Stimulated activated CD8-positive, alpha-beta memory T cell treated with anti-CD3 and anti-CD28 coated beads, Interleukin-2, amount 100 ng/mL, for 1 hour (primary cell): ENCODE measurements at places on chromosomes 1 and 21.

DNA sequence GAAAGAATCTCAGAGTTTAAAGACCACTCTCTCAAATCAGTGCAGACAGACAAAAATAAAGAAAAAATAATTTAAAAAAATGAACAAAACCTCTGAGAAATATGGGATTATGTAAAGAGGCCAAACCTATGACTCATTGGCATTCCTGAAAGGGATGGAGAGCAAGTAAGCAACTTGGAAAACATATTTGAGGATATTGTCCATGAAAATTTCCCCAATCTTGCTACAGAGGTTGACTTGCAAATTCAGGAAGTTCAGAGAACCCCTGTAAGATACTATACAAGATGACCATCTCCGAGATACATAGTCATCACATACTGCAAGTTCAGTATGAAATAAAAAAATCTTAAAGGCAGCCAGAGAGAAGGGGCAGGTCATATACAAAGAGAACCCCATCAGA is 43.7 kb upstream of the IVNS1ABP start:
- no peak for DNase-seq

DNA sequence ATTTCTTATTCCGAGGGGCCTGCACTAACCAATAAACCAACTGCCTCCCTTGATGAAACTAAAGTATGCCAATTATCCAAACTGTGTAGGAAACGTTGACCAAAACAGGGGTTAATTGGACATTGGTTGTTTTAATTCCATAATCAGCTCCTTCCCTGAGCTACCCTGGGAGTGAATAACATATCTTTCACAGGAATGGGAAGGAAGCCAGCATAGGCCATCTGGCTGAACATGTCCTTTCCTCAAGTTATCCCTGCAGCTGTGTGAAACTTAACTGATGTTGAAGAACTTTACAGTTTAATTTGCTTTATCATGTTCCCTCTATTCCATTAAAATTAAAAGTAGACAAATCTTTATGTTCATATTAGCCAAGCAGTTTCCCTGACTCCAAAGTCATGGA is 75.4 kb downstream of the NRIP1 start:
- DNase-seq, result no peak

DNA sequence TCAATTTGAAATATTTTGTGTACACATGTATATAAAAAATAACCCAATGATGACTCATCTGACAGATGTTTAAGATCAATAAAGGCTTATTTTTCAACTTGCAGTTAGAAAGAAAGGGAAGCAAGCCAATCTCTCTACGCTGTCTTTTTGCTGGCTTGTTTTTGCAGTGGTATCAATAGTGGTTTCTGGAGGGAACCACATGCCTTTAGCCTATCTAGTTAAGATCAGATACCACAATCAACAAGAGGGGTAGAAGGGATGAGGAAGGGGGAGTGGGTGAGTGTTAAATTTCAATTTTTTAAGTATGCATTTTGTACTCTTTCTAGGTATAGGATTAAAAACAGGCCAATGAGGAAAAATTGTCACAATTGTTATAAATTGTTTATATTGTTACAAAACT is 276.2 kb downstream of the KCNH1 start:
- no peak for DNase-seq

DNA sequence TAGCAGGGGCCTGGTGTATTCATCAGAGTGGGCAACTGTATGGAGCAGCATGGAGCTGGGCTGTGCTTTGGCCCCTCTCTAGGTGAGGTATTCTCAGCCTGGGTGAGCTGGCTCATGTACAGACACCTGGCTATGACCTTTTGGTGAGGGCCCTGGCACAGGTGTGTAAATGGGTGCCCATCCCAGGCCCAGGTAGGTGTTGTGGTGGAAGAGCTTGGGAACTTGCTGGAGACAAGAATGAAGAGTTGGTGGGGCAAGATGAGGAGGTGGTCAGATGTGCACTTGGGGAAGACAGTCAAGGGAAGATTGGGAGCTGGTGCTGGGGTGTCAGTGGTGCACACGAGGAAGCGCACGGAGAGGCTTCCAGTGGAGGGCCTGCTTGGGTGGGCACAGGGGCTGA is 95.5 kb downstream of the TRIM11 start:
- DNase-seq, result no peak

DNA sequence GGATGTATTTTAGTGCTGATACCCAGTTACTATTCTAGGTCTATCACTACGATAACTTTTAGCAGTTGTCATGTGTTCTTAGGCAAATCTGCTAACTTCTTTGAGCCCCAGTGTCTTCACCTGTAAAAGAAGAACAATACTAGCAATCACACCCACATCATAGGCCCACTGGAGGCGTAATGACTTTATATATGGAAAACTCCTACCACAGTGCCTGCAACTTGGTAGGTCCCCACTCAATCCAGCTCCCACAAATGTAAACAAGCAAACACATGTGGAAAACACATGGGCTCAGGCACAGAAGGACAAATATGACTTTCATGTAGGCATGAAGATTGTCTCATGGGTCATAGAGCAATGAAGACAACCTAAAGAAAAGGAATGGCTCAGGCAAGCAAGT is 115.8 kb downstream of the TBX19 start:
- DNase-seq, result no peak

- DNase-seq, result no peak
These were observed 49.8 kb upstream of the GNG12 start for GRCh38 chr1:67883069-67883468.

GRCh38 chr1:23836037-23836436 is 10.8 kb upstream of the HMGCL start:
- DNase-seq, result no peak

DNA sequence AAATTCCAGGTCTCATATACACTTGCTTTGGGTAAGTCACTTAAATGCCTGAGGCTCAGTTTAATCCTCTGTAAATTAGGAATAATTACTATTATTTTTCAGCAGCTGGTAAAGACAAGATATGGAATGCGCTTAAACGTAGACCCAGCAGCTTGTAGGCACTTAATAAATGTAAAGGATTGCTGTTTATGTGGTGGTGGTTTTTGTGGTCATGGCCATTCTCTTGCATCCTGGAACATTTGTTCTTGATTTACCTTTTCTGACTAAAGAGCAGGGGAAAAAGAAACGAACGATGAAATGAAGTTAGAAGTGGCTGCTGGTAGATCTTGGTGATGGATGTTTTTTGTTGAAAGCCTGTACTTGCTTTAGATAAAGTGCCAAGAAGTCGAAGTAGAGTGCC is 195.0 kb upstream of the FOXD3 start:
- no peak for DNase-seq

GRCh38 chr1:92975551-92976232 is 14.4 kb upstream of the DIPK1A start:
- no peak for DNase-seq

DNA sequence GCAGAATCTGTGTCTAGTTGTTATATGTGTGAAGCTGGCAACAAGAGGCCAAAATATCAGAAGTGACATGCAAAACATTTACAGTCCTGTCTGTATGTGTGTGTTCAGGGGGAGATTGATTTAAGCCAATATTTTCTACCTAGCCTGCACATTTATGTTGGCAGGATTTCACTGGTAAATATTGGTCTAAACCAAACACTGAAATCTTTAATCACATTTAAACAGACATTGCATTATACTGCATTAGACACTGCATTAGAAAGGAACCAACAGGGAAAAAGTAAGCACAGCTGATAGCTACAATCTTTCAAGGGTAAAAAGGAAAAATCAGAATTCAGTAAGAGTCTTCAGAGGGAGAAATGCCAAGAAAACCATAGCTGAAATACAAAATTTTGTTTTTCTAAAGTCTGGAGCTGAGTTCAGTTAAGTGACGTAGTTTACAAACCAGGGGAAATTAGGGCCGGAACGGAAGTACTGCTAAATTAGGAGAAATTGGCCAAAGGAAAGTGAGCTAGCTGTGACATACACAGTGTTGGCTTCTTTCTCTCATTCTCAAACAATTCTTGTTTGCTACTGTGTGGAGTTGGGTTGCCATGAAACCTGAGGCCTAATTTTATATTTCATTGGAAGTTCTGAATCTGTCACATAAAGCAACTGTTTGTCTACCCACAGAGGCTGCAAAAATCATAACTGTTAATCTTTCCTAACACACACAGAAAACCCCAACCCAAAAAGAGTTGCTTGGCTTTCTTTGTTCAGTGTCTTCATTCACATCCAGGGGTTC is 217.3 kb upstream of the SGIP1 start:
- no peak for DNase-seq

DNA sequence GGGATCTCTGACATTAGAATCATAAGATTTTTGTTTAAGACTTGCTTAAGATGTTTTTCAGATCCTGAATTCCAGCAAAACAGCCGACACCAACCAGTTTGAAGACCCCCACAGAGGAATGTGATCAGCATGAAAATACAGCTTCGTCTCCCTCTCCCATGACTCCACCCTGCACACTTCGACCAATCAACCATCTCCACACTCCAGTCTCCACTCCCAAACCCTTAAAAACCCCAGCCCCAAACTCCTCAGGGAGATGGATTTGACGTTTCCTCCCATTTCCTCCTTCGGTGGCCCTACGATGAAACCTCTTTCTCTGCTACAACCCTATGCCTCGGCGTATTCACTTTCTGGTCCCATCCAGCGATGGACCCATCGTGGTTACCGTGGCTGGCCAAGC is 30.1 kb upstream of the KIF26B start:
- DNase-seq, result no peak
